Activated CD4-positive, alpha-beta T cell treated with anti-CD3 and anti-CD28 coated beads, Interleukin-2, amount 10 ng/mL, durations not matched to agents 24 days and 14 days (primary cell): ENCODE measurements at places on chromosomes 3 and 15. TPM values are rescaled to one million over a fixed set of nuclear protein-coding genes. Genes with fewer than 3 reads are reported as not detected.

DNA sequence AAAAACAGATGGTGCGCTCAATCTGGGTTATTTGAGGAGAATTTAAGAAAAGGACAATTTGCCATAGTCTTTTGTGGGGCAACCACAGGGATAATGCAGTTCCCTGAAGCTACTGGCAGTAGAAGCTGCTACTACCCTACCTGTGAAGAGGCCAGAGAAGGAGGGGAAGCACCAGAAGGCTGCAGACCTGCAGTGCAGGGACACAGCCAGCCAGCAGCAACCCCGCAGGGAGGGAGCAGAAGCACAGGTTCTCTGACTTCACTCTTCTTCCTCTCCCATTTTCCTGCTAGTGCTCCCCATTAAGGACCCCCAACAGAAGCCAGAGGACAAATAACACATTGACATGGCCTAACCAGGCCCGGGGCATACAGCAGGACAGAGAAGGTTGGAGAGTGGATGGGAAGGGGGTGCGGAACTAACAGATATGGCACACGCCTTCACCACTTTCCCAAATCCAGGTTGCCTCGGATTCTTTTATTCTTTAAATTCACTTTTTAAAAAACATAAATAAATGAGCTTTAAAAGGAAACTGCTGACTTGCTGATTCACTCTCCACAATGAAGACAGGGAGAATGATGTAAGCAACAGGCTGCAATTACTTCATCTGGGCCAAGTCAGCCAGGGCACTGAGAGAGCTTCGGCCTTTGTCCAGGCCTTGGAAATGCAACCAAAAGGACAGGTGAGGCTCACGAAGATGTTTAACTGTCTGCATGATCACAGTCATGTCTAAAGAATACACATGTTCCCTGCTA, 30.1 kb downstream of the POPDC2 start:
- H3K36me3 ChIP-seq: no peaks in the 10 kb centered on the region
- H3K4me3 ChIP-seq: no peak overlapping the region
- no peak overlapping the region for H3K27ac ChIP-seq
- H3K4me1 ChIP-seq: peaks cover 31% of the 10 kb centered on the region
- no peak for DNase-seq

DNA sequence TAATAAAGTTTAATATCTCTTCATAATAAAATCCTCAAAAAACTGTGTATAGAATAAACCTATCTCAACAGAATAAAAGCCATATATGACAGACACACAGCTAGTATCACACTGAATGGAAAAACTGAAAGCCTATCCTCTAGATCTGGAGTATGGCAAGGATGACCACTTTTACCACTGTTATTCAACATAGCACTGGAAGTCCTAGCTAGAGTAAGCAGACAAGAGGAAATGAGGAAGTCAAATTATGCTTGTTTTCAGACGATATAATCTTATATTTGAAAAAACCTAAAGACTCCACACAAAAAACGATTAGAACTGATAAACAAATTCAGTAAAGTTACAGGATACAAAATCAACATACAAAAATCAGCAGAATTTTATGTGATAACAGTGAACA, 57.4 kb upstream of the DIPK2A start:
- H3K36me3 ChIP-seq: no peaks in the 10 kb centered on the region
- no peak for DNase-seq
- H3K4me1 ChIP-seq: no peaks in the 10 kb centered on the region
- no peak overlapping the region for H3K27ac ChIP-seq
- no peak overlapping the region for H3K4me3 ChIP-seq

GRCh38 chr15:74319596-74320351, 47.7 kb downstream of the CYP11A1 start:
- DNase-seq: no peak
- peaks cover 4% of the 10 kb centered on the region for H3K27me3 ChIP-seq
- no peaks in the 10 kb centered on the region for H3K36me3 ChIP-seq
- H3K27ac ChIP-seq: no peak overlapping the region
- no peak overlapping the region for H3K4me3 ChIP-seq

DNA sequence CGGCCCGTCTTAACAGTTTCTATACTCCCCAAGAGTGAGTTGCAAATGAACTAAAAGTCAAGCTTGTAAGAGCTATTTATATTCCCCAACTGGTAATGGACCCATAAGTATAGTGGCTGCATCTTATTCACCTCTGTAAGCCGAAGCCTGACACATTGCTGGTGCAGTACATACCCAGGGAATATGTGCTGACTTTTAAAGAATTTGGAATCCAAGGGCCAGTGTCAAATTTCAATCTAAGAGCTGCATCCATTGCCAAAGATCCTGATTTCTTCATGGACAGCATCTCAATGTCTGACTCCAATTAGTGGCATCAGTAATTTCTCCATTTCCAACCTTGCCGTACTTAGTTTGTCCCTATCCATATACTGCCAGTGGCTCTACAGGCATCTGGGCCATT, 42.0 kb downstream of the FRMD4B start:
- H3K27me3 ChIP-seq: peaks cover 15% of the 10 kb centered on the region
- no peak for DNase-seq
- H3K27ac ChIP-seq: no peak overlapping the region
- H3K4me1 ChIP-seq: peaks cover 2% of the 10 kb centered on the region
- no peak overlapping the region for H3K4me3 ChIP-seq

- H3K27ac ChIP-seq: no peak overlapping the region
- DNase-seq: no peak
- no peak overlapping the region for H3K4me3 ChIP-seq
- H3K27me3 ChIP-seq: peaks cover 35% of the 10 kb centered on the region
- H3K36me3 ChIP-seq: no peaks in the 10 kb centered on the region
Observed at GRCh38 chr3:126287171-126287535, 70.1 kb downstream of the KLF15 start.

DNA sequence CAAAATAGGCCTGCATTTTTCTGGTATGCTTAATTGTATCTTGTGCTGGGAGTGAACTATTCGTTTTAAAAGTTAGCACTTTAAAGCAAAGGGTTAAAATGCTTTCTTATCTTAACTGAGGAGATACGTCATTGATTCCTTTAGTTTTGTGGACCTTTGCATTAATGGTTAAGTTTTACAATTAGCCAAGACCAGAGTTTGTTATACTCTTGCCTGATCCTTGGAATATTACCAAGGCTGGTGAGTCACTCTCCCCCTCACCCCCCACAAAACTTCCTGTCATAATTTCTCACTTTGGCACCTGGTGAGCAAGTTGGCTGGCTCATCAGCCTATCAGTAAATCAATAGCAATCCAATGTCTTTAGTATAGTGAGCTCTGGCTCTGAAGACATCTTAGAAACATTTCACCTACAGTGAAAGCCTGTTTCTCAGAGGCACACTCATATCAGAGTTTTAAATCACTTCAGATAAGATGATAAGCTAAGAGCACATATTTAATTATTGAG, 26.7 kb downstream of the SLC2A2 start:
- H3K36me3 ChIP-seq: no peaks in the 10 kb centered on the region
- H3K4me3 ChIP-seq: no peak overlapping the region
- no peak for DNase-seq
- H3K27ac ChIP-seq: no peak overlapping the region
- H3K4me1 ChIP-seq: no peaks in the 10 kb centered on the region

DNA sequence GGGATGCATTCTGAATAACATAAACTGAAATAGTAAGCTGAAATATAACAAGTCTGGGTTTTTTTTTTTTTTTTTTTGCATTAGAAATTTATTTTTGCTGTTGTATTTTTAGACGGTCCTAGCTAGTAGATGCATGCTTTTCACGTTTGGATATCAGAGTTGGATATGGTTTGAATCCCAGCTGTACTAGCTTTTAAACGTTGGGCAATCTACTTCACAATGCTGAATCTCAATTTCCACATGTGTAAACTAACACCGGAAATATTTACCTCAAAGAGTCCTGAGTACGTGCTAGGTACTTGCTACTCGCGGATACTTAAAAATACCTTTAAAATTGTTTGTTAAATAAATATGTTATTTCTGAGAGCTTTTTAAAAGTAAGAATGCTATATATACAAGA, 139.8 kb downstream of the BBX start:
- no peaks in the 10 kb centered on the region for H3K36me3 ChIP-seq
- peaks cover 10% of the 10 kb centered on the region for H3K4me1 ChIP-seq
- H3K4me3 ChIP-seq: no peak overlapping the region
- H3K27ac ChIP-seq: no peak overlapping the region
- DNase-seq: no peak

GRCh38 chr3:17518189-17519059, 224.0 kb downstream of the TBC1D5 start:
- H3K4me3 ChIP-seq: no peak overlapping the region
- H3K4me1 ChIP-seq: no peaks in the 10 kb centered on the region
- no peaks in the 10 kb centered on the region for H3K36me3 ChIP-seq
- no peaks in the 10 kb centered on the region for H3K27me3 ChIP-seq

The ZNF660 gene
- 0.17 and 0.30 TPM in 2 replicates for total RNA-seq

The EBLN2 gene
- total RNA-seq: 7.2 and 7.8 TPM in 2 replicates

The FMN1 gene
- total RNA-seq: 0.02 TPM in 1 of 2 replicates, not detected in the other

The SAMD7 gene
- total RNA-seq: not detected in 2 replicates

The GPR171 gene
- total RNA-seq: 159 and 164 TPM in 2 replicates

The MESP2 gene
- 0.24 TPM in 1 of 2 replicates, not detected in the other for total RNA-seq

The FBXL2 gene
- not detected in 2 replicates for total RNA-seq
